ENCODE measurements at places on chromosomes 7 and 10.

DNA sequence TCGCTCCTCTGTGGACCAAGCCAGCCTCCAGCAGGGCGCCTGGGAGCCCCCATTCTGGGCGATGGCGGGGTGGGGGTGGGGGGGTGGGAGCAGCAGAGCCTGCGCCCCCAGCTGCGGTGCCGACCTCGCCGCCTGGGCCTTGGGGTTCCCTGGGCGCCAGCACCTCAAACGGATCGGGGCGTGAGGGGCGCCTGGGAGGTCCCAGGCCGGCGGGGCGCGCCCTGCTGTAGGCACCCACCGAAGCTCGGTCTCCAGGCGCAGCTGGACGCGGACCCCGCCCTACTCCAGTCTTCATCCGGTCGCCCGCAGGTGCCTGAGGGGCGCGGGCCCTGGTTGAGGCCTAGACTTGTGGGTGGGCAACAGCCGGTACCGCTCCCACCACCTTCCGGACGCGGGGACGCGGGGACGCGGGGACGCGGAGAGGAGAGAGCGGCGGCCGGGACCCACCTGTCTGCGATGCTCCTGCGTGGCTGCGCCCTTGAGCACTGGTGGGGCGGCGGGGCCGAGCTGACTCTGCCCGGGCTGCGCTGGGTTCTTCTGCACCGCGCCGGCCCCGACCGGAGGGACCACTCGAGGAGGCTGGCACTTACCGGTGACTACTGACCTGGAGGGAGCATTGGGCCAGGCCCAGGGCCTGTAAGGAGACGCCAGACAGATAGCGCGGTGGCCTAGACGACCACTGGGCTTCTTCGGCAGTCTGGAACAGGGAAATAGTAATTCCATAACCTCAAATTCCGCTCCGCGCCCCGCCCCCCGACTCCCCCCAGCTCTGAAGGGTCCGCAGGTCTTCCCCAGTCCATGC, 5.5 kb upstream of the KCP start:
- DNase-seq, result no peak

GRCh38 chr10:1467334-1468076, 269.8 kb downstream of the ADARB2 start:
- DNase-seq, result no peak

DNA sequence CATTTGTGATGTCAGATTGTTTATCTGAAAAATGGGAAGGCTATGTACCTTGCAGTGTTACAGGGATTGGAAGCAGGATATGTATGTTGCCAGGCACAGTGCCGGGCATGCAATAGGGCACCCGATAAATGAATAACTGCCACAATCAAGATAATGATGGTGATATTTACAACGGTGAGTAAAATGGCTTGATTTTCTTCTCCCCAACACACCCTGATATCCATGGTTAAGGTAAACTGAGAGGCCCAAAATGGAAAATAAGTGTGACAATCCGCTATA, 108.3 kb downstream of the CYP26A1 start:
- DNase-seq, result no peak

DNA sequence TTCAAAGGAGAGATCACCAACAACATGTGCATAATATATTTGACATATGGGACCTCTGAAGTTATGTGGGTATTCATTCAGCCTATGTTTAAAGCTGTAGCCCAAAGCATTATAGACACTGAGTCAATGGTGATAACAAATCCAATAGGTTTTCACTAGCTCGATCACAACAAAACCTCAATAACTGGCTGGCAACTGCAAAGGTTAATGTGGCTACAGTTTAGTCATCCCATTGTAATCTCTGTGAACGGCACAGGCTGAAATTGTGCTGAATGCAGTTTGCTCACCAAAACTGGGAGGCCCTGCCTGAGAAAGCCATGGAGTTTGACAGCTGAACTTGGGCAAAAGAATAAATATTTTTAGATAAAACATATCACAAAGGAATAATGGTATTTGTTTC, 152.4 kb upstream of the ADO start:
- DNase-seq, result no peak

DNA sequence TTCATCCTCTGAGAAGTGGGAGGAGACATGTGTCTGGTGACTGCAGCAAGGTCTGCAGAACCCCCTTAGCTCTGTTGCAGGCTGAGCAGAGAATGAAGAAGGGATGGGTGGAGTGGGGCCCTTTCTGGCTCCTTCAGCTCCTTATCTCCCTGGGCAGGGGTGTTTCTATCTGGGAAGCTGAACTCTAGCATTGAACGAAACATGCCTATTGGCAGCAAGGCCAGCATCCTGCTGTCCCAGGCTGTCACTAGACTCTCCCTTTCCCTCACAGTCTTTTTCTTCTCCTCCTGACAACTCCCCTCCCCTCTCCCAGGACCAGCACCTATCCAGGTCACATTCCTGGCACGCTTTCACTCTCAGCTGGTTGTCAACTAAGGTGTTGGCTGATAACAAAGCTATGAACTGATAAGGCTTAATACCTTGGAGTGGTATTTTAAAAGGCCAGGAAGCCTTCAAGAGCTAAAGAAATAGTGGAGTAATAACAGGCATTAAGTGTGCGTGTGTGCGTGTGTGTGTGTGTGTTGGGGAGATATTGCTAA, 128.8 kb upstream of the FZD8 start:
- no peak for DNase-seq

DNA sequence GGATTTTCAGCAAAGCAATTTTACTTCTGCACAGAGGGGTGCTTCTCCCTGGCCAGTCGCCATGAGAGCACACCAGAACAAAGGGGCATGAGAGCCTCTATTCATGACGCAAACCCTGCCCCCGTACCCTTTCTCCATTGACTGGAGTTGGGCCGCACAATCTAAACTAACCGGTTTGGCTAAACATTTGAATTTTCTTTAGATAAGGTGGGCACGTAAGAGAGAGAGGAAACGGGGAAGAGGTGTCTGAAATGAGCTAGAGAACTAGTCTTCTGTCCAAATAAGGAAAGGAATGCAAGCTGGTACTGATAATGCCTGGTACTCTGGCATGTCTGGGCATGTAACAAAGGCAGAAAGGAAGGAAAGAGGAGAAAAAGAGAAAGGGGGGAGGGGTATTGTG, 13.2 kb upstream of the SCIN start:
- DNase-seq, result no peak

Measured in activated T-cell treated with anti-CD3 and anti-CD28 coated beads for 4 hours (primary cell).